T-helper 17 cell (primary cell): ENCODE measurements at places on chromosomes 5 and 9.

DNA sequence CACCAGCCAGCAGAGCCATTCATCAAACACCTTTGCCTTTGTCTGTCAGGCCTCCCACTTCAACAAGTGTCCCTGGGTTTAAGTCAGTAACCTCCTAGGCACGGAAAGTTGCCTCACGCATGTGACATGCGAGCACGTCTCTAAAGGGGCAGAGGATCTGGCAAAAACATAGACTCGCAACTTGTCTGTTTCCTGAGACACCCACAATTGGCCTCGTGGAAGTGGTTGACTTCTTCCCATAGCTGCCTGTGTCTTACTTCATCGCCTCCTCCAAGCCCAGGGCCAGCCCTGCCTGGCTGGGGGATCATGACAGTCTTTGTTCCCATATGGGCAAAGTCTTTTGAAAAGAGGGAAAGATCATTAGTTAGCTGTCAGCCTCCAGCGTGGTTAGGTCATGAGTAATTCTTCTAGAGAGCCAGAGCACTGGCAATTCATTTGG is 35.5 kb upstream of the GLRX start:
- DNase-seq: no peak

DNA sequence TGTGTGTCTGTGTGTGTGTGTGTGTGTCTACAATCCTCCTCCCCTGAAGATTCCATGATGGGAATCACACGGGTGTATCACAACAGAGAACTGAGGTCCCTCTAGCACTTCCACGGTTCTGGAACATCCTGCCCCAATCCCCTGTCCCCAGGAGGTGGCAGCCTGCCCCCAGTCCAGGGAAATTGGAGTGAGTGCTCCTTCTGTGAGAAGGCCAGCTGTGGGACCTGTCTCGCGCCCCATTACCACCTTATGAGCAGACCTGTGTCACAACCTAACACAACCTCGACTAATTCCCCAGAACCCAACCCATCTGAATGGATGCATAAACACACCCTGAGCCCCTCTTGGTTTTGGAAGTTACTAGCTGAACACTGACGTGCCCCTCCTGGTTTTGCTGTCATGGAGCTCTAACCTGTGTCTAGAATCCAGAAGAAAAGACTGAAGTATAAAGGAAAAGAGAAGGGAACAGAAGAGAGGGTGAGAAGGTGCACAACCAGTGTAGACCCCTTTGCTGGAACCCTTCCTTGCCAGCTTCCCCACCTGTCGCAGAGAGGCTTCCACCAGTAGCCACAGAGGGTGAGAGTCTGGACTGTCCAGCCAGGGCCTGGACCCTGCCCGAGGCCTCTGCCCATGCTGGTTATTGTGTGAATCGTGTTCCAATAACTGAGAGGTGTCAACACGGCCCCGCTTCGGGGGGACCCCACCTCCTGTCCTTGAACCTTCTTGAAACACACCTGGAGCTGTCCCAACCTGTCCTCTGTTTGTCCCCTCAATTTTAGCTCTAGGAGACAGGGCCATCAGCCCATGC is 3.4 kb downstream of the BTNL9 start:
- DNase-seq: no peak

- DNase-seq: no peak
Measured at GRCh38 chr5:96546120-96546519, 113.1 kb upstream of the PCSK1 start.

GRCh38 chr5:76664079-76664478 is 40.9 kb upstream of the F2RL2 start:
- no peak for DNase-seq

DNA sequence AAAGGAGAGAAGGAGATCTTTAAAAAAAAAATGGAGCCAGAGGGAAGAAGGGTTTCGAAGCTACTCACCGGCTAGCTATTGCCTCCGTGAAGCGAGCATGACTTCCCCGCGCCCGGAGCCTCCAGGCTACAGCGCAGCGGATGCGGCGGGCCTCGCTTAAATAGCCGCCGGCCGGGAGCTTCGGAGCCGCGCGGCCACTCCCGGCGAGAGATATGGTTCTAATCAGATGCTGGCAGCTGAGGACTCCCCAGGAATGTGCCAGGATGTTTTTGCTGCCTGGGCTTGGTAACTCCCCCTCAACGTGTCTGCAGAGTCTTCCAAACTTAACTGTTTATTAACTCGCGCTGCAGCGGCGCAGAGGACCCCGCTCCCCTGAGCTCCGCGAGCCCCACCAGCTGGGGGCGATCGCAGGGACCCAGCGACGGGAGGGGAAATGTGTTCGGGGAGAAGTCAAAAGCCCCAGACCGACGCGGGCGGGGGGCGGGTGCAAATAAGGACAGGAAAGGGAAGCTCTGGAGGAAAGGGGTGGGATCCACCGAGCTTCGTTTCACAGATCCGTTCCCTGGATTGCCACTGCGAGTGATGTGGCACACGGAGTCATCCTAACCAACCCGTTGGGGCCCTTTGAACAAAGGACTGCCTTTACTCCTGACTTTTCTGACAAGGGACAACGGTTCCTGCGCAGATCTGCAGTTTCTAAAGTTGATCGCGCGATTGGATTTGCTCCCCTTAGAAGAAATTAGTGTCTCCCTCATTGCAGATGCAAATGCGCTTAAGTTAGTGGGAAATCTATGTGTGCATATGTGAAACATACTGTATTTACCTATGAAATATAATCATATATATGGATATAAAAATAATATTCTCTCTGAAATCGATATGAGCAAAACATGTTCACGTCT is at the start of gene DAB2:
DAB2 (minus strand) TSS at position 245 of the 902 bp plus-strand sequence. CDS start 30,660 bp downstream, outside the sequence.
- no peak for DNase-seq

- no peak for DNase-seq
Measured at GRCh38 chr9:16970321-16970720, 99.9 kb upstream of the BNC2 start.

DNA sequence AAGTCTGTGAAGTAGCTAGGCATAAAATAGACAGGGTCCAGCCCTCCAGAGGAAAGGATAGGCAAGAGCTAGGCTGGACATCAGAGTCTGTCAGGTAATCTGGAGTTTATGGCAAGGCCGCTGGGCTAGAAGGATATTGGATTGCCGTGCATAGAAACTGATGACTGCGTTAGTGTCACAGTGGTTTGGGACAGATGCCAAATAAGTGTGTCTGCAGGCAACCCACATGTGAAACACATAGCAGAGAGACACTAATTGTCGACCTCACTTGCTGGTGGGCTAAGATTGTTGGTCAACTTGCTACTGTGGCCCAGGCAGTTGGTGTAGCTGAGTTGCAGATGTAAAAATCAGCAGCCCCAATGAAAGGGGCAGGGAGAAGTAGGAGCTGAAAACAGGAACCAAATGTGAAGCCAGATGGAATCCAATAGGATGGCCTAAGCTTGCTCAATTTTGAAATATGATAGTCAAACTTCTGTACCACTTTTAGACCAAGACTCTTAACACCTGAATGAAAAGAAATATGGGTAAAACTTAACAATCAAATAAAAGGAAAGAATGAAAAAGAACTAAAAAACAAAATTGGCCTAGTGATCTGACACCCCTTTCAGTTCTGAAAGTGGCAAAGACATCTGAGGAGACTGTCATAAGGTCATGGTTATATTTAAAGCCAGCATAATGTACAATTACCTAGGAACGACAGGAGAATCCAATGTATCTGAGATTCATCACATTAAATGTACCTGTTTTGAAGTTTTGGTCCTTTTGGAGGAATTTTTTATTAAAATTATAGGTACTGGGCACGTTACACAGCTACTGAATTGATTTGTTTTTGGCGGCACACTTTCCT is 243.3 kb upstream of the ACTBL2 start:
- DNase-seq: no peak

GRCh38 chr9:71910650-71911060 is 338 bp downstream of the ABHD17B start:
- DNase-seq: no peak

DNA sequence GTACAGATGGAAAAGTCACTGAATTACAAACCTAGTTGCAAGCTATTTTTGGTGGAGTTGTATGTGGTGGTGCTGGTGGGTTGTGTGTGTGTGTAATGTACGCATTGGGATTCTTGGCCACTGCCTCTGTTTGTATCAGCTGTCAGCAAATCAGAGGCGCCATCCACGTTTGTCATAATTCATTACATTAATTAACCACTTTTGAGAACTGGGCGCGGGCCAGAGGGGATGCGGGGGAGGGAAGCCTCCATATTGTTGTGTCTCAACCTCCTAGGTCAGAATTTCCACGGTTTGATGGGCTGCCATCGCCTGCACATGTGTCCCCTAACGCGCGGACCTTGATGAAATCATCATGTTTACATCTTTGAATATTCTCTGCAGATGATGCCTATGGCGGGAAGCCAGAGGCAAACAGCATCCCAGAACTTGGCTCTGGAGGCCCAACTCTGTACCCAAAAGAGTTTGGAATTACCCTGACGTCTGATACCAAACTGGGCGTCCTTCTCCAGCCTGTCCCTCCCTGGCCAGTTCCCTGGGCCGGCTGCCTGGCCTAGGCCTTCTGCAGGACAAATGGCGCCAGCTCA is 54.9 kb downstream of the FGF18 start:
- DNase-seq: no peak
